ENCODE measurements at places on chromosomes 1 and 21. TPM values are rescaled to one million over a fixed set of nuclear protein-coding genes. Genes with fewer than 3 reads are reported as not detected.
A peak's percentile ranks its signal among the peaks of the same experiment; 100 is the strongest.

Gene ANGPTL3
- polyA plus RNA-seq = not detected

DNA sequence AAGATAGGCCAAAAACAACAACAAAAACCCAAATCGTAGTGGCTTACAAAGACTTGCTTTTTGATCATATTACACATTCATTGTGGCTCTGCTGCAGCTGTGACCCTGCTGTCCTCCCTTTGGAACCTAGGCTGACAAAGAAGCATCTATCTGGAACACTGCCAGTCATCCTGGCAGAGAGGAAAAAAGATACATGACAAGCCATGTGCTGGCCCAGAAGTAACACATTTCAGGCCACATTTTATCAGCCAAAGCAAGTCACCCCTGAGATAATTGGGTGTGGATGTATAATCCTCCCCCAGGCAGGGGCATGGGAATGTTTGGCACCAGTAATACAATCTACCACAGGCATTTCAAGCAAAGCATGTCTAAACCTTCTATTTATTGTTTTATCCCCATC, 37.2 kb upstream of the AGO1 start:
- no peak for DNase-seq

DNA sequence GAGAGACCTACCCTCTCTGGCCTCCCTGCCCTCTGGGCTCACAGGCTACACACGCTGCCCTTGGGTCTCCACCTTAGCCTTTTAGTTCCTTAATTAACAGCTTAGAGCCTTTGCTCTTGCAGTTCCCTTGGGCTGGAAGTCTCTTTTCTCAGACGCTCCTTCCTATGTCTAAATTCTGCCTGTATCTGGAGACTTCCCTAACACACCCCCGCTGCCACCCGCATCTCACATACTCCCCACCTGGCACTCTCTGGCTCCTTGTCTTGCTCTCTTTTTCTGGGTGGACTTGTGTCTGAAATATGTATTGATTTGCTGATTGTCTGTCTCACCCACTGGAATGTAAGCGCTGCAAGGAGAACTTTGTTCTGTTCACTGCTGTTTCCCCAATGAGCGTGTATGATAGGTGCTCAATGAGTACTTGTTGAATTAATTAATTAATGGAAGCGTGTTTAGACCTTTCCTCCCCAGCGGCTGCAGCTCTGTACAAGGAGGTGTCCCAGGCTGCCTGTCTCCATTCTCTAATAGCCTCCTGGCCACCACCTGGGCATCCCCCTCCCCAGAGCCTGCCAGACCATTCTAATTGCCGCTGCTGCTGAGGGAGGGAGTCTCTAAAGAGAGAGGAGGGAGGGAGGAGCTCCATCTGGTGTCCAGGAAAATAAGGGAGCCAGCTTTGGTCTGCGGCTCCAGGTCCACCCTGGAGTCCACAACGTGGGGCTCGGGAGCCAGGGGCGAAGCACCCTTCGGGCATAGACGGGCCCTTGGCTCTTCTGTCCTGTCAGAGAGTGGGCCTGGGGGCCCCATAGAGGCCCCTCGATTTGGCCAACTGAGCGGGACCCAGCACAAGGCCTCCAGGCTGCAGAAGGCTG, 95.4 kb downstream of the RNF220 start:
- no peak for DNase-seq

DNA sequence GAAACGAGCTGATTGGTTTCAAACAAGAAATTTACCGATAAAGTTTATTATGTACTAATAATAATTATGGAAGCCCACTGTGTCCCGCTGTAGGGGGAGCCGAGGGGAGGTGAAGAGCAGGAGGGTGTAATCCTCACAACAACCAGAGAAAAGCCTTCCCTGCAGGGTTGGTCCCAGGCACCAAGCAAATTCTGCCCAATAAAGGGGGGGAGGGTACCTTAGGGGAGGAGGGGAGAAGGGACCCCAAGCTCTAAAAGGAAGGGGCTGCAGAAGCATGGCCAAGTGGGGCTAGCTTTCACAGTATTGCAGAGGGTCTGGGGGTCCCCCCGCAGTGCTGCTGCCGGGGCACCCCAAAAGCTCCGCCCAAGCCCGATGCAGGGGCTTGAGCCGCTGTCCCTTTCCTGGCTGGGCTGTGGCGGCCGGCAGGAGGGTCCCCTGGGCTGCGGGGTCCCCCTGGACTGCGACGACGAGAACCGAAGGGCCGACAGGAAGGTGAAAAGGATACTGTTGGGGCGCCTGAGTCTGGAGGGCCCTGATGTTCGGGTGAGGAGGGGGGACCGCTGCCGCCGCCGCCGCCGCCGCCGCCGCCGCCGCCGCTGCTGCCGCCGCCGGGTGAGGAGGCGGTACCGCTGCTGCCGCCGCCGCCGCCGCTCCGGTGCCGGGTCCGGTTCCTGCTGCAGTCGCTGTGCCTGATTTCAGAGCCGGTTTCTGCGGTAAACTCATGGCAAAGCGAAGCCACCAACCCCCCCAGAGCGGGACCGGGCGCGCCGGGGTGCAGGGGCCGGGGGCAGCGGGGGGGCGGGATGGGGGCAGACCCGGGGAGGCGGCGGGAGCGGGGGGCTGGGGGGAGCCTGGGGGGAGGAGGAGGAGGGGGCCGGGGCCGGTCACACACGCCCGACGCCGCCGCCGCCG, 771 bp downstream of the EIF4G3 start:
- DNase-seq = no peak

Gene MT1HL1
- polyA plus RNA-seq = not detected

DNA sequence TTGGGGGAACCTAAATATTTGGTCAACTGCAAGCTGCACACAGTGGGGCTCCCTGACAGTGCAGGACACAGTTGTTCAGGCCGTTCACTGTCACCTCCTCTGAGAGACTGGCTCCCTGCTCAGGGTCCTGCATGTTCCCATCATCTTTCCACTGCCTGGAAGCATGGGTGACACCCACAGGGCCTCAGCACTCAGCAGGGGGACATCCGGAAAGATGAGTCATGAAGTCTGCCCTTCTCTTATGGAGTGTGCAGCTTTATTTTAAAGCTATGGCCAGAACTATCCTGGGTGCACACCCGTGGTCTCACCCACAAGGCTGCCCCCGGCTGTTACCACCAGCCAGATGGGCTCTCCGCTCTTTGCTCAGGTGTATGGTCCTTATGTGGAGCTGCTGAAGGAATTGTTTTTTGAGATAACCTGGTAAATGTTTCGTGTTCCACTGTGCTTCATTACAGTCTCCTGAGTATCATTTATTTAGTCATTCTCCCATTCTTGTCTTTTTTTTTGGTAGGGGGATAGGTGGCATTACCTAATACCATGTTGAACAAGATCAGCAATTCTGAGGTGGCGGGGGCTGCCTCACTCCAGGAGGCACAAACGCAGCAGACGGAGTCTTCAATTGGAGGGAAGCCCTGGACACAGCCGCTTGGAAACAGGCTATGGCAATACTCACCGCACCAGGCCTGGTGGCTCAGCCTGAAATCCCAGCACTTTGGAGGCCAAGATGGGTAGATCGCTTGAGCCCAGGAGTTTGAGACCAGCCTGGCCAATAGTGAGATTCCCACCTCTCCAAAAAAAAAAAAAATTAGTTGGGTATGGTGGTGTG, 14.3 kb downstream of the TRIM11 start:
- DNase-seq = no peak

DNA sequence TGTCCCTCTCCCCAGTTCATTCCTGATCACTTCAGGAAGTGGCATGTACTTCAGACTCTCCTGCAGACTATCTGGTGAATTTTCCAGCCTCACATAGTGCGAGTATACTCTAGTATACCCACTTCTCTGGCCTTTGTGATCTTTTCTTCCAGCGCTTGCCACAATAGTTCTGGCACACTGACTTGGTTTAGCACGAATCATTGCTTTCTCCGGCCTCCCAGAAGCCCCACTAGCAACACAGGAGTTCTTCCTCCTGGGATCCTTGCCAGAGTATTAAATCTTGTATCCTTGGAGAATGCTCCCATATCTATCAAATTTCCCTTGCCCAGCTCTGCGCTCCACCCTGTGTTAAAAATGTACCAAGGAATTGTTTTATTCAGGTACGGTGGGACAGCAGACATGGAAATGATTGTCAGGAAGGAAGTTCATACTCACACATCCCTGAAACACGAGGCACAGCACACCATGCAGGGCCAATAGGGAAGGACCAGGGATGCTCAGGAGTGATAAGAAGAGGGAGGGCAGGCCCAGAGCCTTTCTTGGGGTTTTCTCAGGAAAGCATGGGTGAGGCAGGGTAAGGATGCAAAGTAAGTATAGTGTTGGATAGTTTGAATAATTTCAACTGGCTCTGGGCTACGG, 136.7 kb downstream of the ADSS2 start:
- no peak for DNase-seq

DNA sequence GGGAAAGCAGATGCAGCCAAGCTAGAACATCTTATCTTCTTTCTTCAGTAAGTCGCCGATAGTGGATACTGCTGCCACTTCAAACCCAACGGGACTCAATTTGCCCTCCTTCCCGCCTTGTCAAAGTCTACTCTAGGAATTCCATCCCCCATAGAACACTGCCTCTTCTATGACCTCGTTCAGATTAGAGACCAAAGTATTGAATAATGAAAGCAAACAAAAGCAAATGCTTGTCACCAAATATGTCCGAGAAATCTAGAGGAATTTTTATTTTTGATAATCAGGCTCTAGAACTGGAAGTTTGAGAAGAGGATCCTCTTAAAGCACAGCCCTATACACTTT, 853 bp upstream of the RRAGC start:
- no peak for DNase-seq

- DNase-seq = peak; percentile 60
Measured at GRCh38 chr1:94783342-94784189, 36.6 kb upstream of the SLC44A3 start.

DNA sequence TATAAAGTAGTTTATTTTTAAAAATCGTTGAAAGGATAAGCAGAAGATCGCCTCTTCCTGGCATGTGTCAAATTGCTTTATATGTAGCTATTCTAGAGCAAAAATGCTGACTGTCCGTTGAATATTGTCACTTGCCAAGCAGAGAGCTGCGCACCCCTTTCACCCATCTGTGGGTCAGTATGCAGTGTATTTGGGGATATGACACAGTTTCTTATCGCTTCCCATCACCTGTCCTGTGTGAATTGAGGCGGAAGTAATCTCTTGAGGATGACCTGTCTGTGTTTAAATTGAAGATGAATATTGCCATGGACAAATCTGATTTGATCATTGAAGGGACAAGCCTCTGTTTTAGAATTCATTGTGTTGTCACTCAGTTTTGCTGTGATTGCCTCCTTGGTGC, 52.2 kb downstream of the POFUT2 start:
- DNase-seq = no peak
